Femur (tissue), 1 donor: ENCODE measurements at places on chromosomes 5 and 9.

DNA sequence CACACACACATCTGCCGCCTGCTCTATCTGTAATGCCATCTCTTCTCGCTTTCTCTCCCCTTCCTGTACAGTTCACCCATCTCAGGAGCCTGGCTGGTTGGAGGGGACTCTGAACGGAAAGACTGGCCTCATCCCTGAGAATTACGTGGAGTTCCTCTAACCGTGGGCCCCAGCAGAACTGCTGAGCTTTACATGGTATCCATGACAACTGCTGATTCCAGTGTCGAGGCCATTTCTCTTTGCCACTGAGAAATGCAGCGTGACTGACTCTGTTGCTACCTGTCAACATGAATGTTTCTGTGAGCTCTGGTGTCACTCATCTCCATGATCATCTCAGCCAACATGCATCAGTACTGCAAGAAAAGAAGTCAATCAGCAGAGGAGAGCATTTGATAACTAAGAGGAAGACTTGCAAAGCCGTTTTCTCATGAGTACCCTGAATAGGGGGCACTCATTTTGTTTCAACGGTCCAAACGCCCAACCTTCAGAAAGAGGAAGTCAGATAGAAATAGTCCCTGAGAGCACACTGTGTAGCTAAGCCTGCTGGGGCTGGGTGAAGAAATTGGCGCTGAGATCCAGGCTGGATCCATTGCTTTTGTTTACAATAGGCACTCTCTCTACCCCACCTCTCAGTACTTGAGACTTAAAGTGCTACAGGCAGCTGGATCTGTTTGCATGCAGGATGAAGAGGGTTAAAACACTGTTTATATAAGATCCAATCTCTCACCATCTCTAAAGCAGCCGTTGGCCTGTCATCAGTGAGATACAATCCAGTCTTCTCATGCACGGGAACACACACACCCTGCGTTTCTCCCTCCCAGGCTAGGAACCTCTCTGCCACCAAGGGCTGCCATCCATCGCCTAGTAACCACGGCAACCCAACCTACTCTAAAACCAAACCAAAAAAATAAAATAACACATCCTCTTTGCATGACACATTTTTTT is 180.9 kb downstream of the NR3C1 start:
- peak; percentile 55 for DNase-seq

GRCh38 chr5:177393206-177393765 is 7.2 kb downstream of the PFN3 start:
- DNase-seq: no peak

DNA sequence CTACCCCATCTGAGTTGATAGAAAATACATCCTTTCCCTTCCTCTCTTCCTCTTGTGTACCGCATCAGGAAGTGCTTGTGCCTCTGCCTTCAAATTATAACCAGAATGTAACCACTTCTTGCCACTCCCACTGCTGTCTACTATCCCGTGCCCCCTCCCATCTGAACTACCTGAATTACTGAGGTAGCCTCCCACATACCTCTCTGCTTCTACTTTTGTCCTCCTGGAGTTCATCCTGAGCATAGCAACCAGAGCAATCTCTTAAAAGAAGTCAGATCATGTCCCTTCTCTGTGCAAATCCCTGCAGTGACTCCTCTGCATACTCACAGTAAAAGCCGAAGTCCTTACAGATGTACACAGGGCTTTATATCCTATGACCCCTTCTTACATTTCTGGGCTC is 23.0 kb downstream of the SV2C start:
- DNase-seq: no peak

DNA sequence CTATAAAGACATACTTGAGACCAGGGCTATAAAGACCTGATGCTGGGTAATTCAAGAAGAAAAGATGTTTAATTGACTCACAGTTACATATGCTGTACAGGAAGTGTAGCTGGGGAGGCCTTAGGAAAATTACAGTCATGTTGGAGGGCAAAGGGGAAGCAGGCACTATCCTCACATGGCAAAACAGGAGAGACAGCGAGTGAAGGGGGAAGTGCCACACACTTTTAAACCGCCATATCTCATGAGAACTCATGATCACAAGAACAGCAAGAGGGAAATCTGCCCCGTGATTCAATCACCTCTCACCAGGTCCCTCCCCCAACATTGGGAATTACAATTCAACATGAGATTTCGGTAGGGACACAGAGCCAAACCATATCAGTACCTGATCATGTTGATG is 89.9 kb upstream of the ADAMTSL1 start:
- no peak for DNase-seq

- no peak for DNase-seq
Measured at GRCh38 chr9:6197330-6197729, 18.3 kb upstream of the IL33 start.

DNA sequence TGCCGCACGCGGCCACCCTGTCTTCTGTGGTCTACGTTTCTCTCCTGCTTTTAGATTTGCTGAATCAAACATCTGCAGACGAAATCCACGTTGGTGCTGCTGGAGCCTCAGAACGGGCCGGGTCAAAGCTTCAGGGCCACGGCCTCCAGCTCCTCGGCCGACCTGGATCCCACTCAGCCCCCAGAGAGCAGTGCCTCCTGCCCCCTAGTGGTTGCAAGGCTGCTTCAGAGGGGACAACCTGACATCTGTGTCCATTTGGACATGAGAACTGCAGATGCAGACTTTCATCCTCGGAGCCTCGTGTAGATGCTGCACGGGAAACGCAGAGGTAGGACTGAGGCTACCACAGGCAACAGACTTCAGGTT is 23.0 kb upstream of the SLC6A3 start:
- DNase-seq: peak; percentile 22

- no peak for DNase-seq
Measured at GRCh38 chr5:168434001-168434400, 52.3 kb upstream of the RARS1 start.

- DNase-seq: no peak
Measured at GRCh38 chr9:33165263-33166151, 1.6 kb downstream of the B4GALT1 start.

GRCh38 chr9:37923796-37924427 is 20.0 kb upstream of the SLC25A51 start:
- no peak for DNase-seq

- no peak for DNase-seq
Measured at GRCh38 chr9:73680831-73681230, 529.2 kb downstream of the ANXA1 start.

GRCh38 chr5:109605207-109605730 is 84.5 kb upstream of the MAN2A1 start:
- DNase-seq: no peak

GRCh38 chr9:26170190-26170589 is 491.9 kb upstream of the TUSC1 start:
- peak; percentile 30 for DNase-seq

DNA sequence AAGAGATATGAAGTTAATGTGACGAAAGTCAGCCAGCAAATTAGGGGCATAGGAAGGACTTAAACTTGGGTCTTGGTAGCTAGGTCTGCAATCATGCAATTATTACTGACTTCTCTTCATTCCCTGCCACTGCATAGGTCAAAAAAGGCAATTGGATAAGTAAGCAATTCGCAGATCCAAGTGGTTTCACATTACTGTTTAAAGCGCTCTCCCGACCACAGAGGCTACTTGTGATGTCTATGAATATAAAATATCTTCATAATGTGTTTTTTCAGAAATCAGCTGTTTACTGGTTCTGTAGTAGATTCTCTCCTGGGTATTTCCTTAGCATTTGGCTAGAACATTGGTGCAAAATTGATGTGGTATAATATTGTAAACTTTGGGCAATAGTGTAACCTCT is 174.7 kb upstream of the PTGER4 start:
- DNase-seq: no peak

DNA sequence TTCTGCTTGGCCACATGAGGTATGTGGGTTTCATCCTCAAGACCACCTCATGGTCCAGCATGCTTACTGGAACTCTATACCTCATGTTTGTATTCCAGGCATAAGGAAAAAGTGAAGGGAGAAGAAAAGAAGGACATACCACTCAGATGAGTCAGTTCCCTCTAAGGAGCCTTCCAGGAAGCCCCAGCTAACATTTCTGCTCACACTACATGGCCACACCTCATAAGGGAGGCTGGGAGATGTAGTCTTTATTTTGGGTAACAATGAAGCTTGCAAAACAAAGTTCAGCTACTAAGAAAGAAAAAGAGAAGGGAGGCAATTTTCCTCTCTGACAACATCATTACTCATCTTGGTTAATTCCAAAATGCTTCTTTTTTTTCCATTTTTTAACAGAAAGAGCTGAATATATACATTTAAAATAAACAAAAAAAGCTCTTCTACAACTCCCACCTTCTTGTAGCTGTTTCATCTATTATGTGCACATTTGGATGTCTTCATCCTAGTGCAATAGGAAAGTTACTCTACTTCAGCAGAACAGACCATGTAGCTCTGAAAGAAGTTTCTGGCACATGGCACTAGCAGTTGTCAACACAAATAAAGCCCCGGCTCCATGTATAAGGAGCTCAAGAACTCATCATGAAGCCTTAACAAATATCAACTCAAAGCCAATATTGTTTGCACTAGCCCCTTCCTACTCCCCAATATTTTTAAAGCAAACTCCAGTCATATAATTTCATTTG is 123.6 kb upstream of the CCDC112 start:
- DNase-seq: no peak

DNA sequence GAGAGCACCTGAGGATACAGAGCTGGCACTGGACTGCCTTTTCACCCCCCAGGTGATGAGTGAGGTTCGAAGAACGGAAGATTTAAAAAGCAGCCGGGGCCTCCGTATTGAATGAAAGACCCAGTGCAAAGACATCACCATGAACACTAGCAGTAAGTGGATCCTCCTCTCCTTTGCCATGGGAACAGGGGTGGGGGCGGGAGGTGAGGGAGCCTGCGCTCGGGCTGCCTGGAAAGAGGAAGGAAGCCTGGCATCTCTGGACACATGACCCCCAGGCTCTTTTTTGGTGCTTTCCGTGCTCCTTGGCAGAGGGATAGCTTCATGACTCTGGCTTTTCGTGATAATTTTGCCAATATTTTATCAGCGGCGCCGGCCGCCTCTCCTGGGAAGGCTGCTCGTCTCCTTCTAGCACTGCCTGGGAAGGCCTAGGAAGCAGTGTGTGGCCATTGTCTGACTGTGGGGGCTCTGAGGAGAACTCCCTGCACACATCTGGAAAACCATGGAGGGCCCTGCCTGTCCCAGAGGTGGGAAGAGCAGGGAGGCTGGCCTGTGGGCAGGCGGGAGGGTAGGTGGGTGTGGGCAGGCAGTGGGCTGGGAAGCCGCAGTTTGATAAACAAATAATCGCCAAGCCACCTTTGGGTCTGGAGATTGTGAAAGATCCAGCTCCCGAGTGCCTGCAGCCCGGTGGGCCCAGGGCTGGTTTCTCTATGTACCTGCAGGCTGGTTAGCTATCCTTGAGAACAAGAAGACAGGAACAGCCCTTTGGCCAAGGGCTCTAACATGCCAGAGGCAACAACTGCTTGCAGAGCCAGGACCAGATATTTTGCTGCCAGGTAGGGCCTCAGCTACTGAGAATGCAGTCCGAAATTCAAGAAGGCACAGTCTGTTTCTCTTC is 911 bp downstream of the ABLIM3 start:
- DNase-seq: peak; percentile 40

DNA sequence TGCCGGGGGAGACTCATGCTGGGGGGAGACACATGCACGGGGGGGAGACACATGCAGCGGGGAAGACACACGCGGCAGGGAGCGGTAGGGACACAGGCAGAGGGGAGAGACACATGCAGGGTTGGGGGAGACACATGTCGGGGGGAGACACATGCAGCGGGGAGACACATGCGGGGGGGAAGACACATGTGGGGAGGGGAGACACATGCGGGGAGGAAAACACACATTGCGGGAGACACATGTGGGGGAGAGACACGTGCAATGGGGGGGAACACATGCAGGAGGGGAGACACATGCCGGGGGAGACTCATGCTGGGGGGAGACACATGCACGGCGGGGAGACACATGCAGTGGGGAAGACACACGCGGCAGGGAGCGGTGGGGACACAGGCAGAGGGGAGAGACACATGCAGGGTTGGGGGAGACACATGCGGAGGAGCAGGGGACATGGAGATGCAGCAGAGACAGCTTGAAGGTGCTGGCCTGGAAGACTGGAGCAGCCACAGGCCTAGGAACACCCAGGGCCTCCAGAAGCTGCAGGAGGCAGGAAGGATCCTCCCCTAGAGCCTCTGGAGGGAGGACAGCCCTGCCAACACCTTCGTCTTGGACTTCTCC is 20.3 kb upstream of the OLFM1 start:
- no peak for DNase-seq

GRCh38 chr5:155655569-155655968 is 642.0 kb downstream of the KIF4B start:
- no peak for DNase-seq

DNA sequence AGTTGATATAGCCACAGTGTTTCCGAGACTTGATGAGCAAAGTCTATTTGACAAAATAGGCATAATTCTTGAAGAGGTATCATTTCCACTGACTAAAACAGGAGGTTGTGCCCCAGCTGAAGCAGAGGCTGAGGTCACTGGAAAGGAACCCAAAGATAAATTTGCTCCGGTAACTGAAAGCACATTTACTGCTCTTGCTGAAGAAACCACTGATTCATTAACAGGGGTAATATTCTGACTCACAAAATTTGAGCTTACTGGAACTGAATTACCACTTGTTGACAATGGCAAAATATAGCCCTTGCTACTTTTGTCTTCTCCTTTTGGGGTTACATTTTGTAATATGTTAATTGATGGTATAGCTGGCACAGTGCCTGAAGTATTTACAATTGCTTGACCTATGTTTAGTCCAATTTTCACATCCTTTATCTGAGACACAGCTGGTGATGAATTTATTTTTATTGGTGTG is 30.2 kb downstream of the MLANA start:
- DNase-seq: no peak

DNA sequence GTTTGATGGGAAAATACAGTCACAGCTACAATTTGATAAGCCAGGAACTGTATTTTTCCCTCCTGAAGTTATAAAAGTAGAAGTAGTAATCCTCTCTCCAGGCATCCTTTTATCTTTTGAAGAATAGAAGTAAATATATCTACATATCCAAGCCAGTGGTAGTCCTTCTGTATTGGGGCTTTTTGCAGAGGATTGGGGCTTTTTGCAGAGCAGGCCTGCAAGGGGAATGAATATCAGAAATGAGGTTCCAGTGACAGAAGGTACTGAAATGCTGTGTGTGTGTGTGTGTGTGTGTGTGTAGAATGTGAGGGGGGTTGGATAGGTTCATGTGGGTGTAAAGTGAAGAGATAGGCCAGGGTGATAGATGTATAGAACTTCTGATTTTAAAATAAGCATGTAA is 127.4 kb downstream of the COMMD10 start:
- no peak for DNase-seq

- no peak for DNase-seq
Measured at GRCh38 chr9:134534661-134535080, 106.9 kb upstream of the COL5A1 start.

DNA sequence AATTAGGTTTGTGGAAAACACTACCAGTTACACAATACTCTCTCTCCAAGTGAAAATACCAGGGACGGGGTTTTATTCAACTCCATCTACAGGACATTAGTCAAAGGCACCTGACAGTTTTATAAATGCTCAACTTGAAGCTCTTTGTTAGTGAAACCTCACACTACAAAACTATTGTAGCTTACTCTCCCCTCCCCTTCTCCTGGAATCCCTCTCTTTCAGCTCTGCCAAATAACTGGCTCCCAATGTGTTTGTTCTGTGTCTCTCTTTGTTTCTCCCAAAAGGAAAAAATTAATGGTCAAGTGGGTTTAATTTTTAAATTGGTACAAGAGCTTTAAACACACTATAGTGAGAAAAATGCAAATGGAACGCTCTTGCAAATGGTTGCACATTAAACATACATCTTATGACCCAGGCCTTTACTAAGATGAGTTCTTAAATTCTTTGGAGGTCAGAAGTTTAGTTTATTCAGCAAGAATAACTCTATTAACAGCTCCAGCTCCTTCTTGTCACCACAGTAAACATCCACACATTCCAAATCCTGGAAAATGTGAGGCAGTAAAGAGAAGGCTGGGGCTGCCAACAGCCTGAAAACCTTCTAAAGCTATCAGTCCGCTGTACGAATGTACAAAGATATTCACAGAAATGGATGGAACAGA is 48.4 kb downstream of the ZNF608 start:
- DNase-seq: peak; percentile 39
